ENCODE measurements at places on chromosomes 4 and X. TPM values are rescaled to one million over a fixed set of nuclear protein-coding genes. Genes with fewer than 3 reads are reported as not detected.

DNA sequence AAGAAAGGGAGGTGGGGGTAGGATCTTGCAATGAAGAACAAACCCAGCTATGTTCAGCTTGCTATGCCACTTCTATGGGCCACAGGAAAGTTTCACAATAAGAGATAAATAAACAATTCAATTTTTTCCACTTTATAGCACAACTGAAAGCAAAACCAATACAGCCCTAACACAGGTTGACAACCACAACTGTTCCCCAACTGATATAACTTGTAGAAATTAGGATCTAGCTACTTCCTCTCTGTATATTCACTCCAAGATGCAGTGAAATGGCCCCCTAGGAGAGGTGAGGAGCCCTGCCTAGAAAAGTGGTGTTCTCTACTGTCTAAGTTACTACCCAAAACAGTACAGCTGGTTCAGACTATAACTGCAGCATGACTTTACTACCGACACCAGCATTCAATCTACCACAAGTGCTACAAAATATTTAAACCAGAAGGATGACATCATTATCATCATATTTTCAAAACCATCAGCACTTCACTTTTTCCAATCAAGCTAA, 77.0 kb downstream of the FBXW7 start:
- H3K4me1 ChIP-seq, result no peaks in the 10 kb centered on the region
- H3K36me3 ChIP-seq, result no peaks in the 10 kb centered on the region

GRCh38 chrX:52220936-52221335, 36.2 kb downstream of the MAGED4 start:
- no peak overlapping the region for H3K27ac ChIP-seq
- H3K36me3 ChIP-seq, result no peaks in the 10 kb centered on the region
- no peaks in the 10 kb centered on the region for H3K27me3 ChIP-seq
- DNase-seq, result no peak

DNA sequence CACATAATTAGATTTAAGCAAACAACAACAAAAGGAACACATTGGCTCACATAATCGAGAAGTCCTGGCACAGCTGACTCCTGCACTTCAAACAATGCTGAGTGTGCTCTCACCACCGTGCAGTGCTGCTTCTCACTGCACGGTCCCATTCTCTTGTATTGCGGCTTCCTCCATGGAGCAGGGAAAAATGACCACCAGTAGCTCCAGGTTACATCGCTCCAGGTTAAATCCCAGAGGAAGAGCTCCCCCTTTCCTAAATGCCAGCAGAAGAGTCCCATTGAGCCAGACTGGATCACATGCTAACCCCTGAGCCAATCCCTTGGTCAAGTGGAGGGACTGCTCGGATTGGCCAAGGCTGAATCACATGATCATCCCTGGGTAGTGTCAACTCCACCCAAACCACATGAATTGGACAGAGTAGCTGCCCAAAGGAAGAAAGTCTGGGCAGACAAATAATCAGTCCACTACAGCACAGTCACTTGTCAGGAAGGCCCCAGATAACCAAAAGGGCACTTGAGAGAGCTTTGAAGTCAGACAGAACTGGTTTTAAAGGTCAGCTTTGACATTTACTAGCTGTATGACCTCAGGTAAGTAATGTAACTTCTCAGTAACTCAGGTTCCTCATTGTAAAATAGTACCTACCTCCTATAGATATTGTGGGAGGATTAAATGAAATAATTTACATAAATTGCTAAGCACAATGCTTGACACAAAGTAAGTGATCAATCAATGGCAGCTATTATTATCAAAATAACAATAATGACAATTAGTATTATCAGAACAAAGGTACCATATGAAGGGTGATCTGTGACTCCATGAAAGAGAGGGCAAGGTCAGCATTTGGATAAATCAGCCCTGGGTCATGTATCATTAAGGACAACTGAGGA, 14.3 kb downstream of the TEC start:
- H3K4me1 ChIP-seq, result peaks cover 20% of the 10 kb centered on the region
- H3K4me3 ChIP-seq, result no peak overlapping the region
- H3K36me3 ChIP-seq, result no peaks in the 10 kb centered on the region
- DNase-seq, result peak; percentile 51
- peak overlapping the region; percentile 78 for H3K27ac ChIP-seq
- no peaks in the 10 kb centered on the region for H3K27me3 ChIP-seq

DNA sequence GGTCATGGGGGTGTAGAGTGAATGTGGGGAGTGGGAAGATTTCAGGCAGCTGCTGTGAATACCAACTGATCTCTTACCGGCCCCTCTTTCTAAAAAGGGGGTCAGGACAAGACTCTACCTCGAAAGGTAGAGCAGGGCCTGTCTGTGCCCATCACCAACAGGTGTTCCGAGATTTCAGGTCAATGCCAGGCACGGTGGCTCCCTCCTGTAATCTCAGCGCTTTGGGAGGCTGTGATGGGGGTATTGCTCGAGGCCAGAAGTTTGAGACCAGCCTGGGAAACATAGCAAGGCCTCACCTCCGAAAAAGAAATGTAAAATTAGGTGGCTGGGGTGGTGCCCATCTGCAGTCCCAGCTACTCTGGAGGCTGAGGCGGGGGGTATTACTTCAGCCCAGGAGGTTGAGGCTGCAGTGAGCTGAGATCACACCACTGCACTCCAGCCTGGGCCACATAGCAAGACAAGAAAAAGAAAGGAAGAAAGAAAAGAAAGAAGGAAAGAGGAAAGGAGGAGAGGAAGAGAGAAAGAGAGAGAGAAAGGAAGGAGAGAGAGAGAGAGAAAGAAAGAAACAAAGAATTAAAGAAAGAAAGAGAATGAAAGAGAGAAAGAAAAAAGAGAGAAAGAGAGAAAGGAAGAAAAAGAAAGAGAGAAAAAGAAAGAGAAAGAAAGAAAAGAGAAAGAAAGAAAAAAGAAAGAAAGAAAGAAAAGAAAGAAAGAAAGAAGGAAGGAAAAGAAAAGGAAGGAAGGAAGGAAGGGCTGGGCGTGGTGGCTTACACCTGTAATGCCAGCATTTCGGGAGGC, 50.1 kb downstream of the CRLF2 start:
- H3K36me3 ChIP-seq, result no peaks in the 10 kb centered on the region
- DNase-seq, result no peak
- H3K27me3 ChIP-seq, result no peaks in the 10 kb centered on the region
- H3K4me1 ChIP-seq, result peaks cover under 1% of the 10 kb centered on the region

STK26 gene
- total RNA-seq, result 112 TPM

- DNase-seq, result no peak
- no peaks in the 10 kb centered on the region for H3K27me3 ChIP-seq
- H3K4me1 ChIP-seq, result no peaks in the 10 kb centered on the region
- H3K4me3 ChIP-seq, result no peak overlapping the region
- H3K36me3 ChIP-seq, result no peaks in the 10 kb centered on the region
Observed at GRCh38 chr4:157889788-157890187, 283.0 kb downstream of the GASK1B start.

DNA sequence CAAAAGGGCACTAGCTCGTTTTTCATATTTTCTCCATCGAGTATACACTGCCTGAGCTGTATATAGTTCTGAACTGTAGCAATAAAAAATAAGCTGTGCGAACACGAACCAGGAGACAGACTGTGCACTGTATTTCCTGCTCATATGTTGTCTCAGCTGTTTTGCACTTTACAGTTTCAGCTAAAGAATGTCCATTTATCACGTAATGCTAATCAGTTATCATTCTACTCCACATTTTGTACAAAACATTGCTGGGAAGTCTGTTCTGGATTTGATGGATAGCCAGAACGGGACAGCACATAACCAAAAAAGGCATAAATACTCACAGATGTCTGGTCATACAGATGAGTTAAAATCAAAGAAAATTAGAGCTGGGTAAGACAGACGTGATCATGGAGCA, 315.5 kb upstream of the ADGRL3 start:
- no peak overlapping the region for H3K27ac ChIP-seq
- no peaks in the 10 kb centered on the region for H3K36me3 ChIP-seq
- no peak overlapping the region for H3K4me3 ChIP-seq
- peak; percentile 17 for DNase-seq
- no peaks in the 10 kb centered on the region for H3K27me3 ChIP-seq
- no peaks in the 10 kb centered on the region for H3K4me1 ChIP-seq

- H3K27ac ChIP-seq, result peak overlapping the region; percentile 97
- H3K36me3 ChIP-seq, result no peaks in the 10 kb centered on the region
- DNase-seq, result peak; percentile 79
- H3K27me3 ChIP-seq, result no peaks in the 10 kb centered on the region
- peak overlapping the region; percentile 100 for H3K4me3 ChIP-seq
Observed at GRCh38 chr4:145936997-145937901, 1.4 kb downstream of the ZNF827 start.

DNA sequence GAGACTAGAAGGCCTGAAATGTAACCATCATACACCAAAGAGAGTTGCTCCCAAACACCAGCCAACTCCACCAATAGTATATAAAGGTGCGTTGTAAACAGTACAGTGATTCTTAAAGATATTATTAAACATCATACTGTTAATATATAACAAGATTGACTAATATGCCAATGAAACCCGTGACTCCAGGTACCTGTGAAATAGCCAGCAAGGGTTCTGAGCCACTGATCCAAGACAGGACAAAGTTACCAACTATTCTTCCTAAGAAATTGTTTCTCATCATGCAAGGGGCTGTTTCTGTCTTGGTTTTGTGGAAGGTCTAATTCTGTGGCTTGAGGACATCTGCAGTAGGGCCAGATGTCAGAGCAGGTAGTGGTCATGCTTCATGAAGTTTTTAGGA, 47.2 kb downstream of the FHL1 start:
- no peak for DNase-seq
- no peaks in the 10 kb centered on the region for H3K4me1 ChIP-seq
- H3K36me3 ChIP-seq, result no peaks in the 10 kb centered on the region
- H3K4me3 ChIP-seq, result no peak overlapping the region
- H3K27me3 ChIP-seq, result no peaks in the 10 kb centered on the region
- no peak overlapping the region for H3K27ac ChIP-seq

DNA sequence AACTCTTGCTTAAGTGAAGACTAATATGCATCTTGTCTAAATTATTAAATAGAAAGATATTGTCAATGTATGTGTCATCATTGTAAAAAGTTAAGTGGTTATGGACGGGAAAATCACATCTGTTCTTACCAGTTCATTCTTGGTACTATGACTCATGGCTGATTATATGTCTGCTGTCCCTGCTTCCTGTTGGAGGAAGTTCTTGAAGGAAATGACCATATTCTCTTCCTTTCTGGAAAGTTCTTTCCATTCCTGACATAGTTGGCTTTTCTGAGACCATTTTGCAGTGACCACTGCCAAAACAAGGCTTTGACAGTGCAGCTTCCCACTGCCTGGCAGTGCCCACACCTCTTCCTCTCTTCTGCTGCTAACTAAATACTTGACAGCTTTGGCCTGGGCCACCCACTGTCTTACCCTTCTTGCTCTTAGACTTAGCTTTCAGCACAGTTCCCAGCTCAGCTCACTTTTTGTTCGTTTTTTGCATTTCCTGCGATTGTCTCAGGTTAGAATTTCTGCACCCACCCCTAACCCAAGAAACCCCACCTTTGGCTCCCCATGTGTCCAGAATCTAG, 13.2 kb upstream of the CLDN24 start:
- DNase-seq, result no peak
- no peaks in the 10 kb centered on the region for H3K36me3 ChIP-seq
- H3K27ac ChIP-seq, result no peak overlapping the region
- H3K4me1 ChIP-seq, result no peaks in the 10 kb centered on the region
- H3K27me3 ChIP-seq, result no peaks in the 10 kb centered on the region

PPEF2 gene
- total RNA-seq, result not detected

DCX gene
- total RNA-seq, result 0.53 TPM

SMPX gene
- 912 TPM for total RNA-seq

DNA sequence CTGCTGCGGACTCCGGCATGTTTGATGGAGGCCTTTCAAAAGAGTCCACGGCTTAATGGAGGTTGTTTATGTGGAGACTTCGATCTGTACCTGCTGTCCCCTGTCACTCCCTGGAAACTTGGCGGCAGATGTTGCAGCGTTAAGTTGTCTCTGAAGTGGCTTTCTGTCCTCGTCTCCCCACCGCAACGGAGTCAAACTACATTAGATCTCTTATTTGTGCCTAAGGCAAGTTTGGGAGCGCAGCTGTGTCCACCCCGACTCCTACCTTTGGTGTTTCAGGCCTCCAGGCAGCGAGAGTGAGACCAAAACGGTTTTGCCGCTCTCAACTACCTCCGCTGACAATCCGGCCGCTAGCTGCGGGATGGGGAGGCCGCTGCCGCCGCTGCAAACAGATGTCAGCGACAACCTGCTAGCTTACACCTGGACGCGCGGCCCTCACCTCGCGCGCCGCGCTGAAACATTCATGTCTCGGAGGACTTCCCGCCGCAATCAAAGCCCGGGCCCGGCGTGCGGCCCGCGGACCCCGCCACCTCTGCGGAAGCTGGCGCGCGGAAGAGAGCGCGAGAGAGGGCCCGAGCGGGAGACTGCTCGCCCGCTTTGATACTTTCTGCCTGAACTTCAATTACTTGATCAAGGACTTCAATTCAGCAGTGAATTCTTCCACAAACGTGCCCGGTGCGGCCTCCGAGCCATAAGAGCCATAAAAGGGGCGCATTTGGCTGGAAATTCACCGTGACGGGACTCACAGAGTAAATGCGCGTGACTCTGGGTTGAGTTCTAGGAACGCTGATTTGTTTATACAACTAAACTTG, 108.4 kb downstream of the ANTXR2 start:
- H3K4me1 ChIP-seq, result no peaks in the 10 kb centered on the region
- no peak overlapping the region for H3K27ac ChIP-seq
- no peaks in the 10 kb centered on the region for H3K36me3 ChIP-seq
- DNase-seq, result peak; percentile 14
- no peak overlapping the region for H3K4me3 ChIP-seq

PCDH11X gene
- 0.99 TPM for total RNA-seq

RNF128 gene
- 0.18 TPM for total RNA-seq

DNA sequence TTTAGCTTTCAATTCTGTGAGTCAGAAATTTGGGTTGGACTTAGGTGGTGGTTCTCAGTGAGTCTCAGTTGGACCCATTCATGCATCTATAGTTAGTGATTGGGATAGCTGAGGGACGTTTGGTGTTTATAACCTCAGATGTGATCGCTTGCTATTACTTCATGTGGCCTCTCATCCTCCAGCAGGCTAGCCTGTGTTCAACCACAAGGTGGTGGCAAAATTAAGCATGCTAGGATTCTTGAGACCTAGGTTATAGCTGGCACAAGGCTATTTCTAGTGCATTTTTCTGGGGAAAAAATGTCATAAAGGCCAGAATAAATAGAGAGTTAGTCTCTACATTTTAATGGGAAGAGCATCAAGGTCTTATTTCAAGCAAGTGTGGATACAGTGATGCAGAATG, 10.9 kb upstream of the GRPR start:
- no peaks in the 10 kb centered on the region for H3K36me3 ChIP-seq
- no peak overlapping the region for H3K27ac ChIP-seq

RAB41 gene
- not detected for total RNA-seq

DNA sequence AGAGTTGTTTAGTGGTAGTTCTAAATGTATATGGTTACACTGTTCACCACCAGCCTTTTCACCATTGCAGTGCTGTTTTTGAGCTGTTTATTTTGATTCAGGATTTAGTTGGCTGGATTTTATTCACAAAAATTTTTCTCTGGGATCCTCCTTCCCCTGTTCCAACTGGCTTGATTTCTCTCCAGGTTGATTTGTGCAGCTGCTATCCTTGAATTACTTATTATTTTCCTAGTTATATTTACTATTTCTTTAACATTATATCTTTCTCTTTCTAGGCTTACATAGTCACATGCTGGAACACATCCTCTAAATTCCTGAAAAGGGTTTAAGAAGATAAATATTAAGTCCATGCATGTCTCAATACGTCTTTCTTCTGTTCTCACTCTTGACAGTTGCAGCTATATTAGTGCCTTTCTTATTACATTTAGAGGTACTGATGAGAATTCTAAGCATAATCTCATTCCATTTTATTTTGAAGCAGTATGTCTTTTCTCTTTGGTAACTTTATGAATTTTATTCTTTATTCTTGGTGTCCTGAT, 82.2 kb downstream of the SUPT20HL2 start:
- no peaks in the 10 kb centered on the region for H3K4me1 ChIP-seq
- no peak overlapping the region for H3K27ac ChIP-seq
- H3K27me3 ChIP-seq, result no peaks in the 10 kb centered on the region
- H3K4me3 ChIP-seq, result no peak overlapping the region
- H3K36me3 ChIP-seq, result no peaks in the 10 kb centered on the region
- peak; percentile 11 for DNase-seq
